ENCODE measurements at places on chromosomes 3 and 15. TPM values are rescaled to one million over a fixed set of nuclear protein-coding genes. Genes with fewer than 3 reads are reported as not detected.

Gene FES
- total RNA-seq: 26.1 TPM

Gene SH3GL3
- 0.65 TPM for total RNA-seq

Gene SGO1
- total RNA-seq: 5.4 TPM

Gene CYP19A1
- 9.5 TPM for total RNA-seq

Gene KIF15
- total RNA-seq: 8.4 TPM

Gene PRSS50
- total RNA-seq: under 0.01 TPM

Gene RBP2
- not detected for total RNA-seq

Gene TLR9
- 0.13 TPM for total RNA-seq

Gene COPS2
- total RNA-seq: 181 TPM

Gene FANCD2
- 19.5 TPM for total RNA-seq

Gene ALDH1L1
- under 0.01 TPM for total RNA-seq

Gene CASR
- not detected for total RNA-seq

Gene OR5K3
- total RNA-seq: not detected

Gene HYAL1
- 15.5 TPM for total RNA-seq

Gene SOX2
- total RNA-seq: not detected

Gene SPG11
- 78.8 TPM for total RNA-seq

Gene CPB1
- total RNA-seq: 0.54 TPM

Gene RETNLB
- total RNA-seq: not detected

Gene ST6GAL1
- 10.8 TPM for total RNA-seq

Gene SIN3A
- total RNA-seq: 45.6 TPM

Gene RAD54L2
- 22.9 TPM for total RNA-seq

Gene POC1A
- 5.7 TPM for total RNA-seq

Gene SYNPR
- total RNA-seq: not detected

Gene IGSF11
- total RNA-seq: not detected

Gene EHHADH
- total RNA-seq: 7.3 TPM

Gene FAM43A
- 6.8 TPM for total RNA-seq

Gene CHRD
- total RNA-seq: 1.7 TPM

Gene CIDEC
- not detected for total RNA-seq

Gene CHRNA5
- total RNA-seq: 0.32 TPM

Gene ERC2
- not detected for total RNA-seq

Gene PLCB2
- total RNA-seq: not detected

Gene XYLB
- total RNA-seq: 9.1 TPM

Gene EXD1
- not detected for total RNA-seq

Gene PRR23E
- total RNA-seq: not detected

Gene CDCP1
- total RNA-seq: 1.2 TPM

Gene PLA2G4D
- total RNA-seq: not detected

Gene ASB14
- 0.11 TPM for total RNA-seq

Gene CX3CR1
- under 0.01 TPM for total RNA-seq

Gene GATA2
- 2.7 TPM for total RNA-seq

Gene SLC38A3
- 0.11 TPM for total RNA-seq

Gene CFAP91
- 1.4 TPM for total RNA-seq

Gene XXYLT1
- 18.8 TPM for total RNA-seq

Gene ARL6IP5
- 217 TPM for total RNA-seq

Gene PLA2G4E
- not detected for total RNA-seq

Gene MFSD1
- total RNA-seq: 222 TPM

Gene C3orf49
- not detected for total RNA-seq

Gene ENTPD3
- total RNA-seq: 1.7 TPM

Gene GOLGA6L2
- not detected for total RNA-seq

Gene IL20RB
- 0.91 TPM for total RNA-seq
